ENCODE measurements at places on chromosomes 3 and 15. TPM values are rescaled to one million over a fixed set of nuclear protein-coding genes. Genes with fewer than 3 reads are reported as not detected.
A peak's percentile ranks its signal among the peaks of the same experiment; 100 is the strongest.

The CKMT1A gene
- 147 TPM for total RNA-seq

GRCh38 chr3:168072323-168072650 lies 23.4 kb downstream of the GOLIM4 start:
- DNase-seq = no peak

GRCh38 chr3:37855363-37855970 lies 6.2 kb upstream of the CTDSPL start:
- peak; percentile 67 for DNase-seq

DNA sequence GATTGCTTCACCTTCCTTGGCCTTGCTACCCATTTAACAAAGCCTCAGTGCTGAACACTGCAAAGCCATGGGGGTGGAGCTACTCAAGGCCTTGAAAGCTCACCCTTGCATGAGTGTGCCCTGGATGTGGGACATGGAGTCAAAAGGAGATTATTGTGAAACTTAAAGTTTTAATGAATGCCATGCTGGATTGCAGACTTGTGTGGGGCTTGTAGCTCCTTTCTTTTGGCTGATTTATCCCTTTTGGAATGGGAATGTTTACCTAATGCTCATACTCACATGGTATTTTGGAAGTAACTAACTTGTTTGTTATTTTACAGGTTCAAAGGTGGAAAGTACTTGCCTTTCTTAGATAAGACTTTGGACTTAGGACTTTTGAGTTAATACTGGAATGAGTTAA lies 538.5 kb upstream of the NECTIN3 start:
- no peak for DNase-seq

The ARGFX gene
- total RNA-seq = not detected

DNA sequence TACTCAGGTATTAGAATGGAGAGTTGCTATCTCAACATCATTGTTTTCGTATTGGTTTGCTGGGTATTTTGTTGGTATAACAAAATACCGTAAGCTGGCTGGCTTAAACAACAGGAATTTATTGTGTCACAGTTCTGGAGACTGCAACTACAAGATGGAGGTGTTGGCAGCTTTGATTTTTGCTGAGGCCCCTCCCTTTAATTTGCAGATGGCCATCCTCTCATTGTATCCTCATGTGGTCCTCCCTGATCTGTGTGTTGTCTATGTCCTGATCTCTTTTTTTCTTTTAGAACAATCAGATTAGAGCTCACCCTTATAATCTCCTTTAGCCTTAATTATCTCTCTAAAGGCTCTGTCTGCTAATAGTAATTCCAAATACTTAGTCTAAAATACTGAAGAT lies 299.8 kb upstream of the GOLIM4 start:
- no peak for DNase-seq

DNA sequence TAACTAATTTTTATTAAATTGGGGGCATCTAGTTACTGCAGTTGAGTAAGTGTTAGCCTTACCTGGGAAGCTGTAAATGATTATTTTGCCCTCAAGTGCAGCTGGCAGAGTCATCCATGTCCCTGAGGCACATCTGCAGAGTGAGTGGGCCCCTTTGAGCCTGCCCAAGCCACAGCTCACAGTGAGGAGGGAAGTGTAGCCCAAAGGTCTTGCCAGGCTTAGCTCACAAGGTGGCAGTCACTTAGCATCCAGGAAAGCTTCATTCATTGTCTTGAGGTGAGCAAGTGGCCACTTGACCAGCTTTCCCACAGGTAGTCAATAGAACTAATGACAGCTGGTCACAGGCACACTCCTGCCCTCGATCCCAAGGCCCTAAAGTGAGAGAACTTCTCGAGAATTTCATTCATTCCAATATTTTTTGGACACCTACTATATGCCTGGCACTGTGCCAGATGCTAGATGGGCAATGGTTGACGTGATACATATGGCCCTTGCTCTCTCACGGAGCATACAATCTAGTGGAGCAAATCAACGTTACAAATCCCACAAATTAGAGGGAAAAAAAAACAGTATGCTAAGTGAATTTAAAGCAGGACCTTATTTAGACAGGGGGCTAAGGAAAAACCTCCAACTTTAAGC lies 163.3 kb upstream of the IL12A start:
- no peak for DNase-seq

- no peak for DNase-seq
These were observed 347.9 kb upstream of the STAC start for GRCh38 chr3:36032180-36033047.

DNA sequence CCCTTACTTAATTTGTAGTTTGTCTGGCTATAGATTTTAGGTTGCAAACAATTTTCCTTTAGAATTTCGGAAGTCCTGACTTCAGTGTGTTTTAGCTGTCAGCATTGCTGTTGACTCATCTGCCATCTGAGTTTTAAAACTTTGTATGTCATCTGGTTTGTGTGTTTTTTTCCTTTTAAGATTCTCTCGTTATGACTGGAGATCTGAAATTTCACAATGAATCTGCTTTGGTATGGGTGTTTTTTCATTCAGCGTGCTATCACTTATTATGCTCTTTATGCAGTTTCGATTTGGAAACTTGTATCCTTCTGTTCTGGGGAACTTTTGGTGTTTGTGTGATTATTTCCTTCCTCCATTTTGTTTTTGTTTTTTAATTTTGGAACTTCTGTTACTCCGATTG lies 53.7 kb upstream of the ZNF280D start:
- DNase-seq = no peak

- peak; percentile 49 for DNase-seq
These were observed 679 bp upstream of the MYD88 start for GRCh38 chr3:38137615-38138348.

DNA sequence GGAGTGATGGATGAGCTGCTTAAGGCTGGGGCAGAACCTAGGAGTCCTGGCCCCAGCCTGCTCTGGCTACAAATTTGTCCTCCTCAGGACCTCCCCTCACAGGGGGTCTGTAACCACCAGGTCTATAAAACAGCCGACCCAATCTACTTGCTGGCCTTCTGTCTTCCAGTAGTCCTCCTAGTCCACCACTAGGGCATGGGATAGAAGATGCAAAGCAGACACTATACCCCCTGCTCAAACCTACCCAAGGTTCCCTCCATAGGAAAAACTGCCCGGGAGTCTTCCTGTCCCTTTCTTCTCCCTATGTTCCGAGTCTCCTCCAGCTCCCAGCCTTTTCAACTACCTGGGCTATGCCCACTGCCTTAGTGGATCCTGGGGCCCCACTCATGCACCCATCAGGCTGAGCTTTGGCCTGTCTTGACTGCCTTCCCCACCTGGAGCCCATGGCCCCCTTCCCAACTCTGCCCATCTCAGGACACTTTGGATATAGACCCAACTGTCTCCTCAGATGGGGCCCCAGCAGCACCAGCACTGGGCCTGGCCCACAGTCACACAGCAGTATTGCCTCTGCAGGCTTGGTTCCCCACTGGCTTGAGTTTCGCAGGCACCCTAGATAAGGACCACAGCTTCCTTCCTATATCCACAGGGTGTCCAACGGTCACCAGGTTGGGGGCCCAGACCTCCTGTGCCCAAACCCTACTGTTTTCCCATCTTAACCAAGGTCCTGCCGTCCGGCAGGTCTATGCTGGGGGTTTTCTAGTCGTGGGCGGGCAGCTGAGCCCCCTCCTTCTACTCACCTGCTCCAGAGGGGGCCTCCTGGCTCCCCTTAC lies 1.1 kb downstream of the HYAL3 start:
- no peak for DNase-seq

DNA sequence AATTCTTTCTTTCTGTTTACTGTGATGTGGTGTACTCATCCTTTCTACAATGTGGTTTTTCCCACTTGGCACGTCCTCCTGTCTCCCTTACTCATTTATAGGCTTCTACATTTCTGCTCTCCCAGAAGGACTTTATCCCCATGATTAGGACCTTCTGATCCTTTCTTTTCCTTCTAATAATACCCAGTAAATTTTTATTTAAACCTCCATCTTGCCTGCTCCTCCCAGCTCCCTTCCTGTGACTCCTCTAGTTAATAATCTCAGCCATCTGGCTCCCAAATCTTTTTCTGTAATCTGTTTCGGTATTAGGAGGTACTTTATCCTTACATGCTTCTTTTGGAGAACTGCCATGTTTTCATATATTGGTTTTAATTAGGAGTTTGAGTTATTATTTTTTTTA lies 11.2 kb upstream of the P2RY1 start:
- DNase-seq = no peak

- DNase-seq = no peak
These were observed 11.8 kb downstream of the PLXNA1 start for GRCh38 chr3:126994661-126995245.

The ATP2B2 gene
- not detected for total RNA-seq

DNA sequence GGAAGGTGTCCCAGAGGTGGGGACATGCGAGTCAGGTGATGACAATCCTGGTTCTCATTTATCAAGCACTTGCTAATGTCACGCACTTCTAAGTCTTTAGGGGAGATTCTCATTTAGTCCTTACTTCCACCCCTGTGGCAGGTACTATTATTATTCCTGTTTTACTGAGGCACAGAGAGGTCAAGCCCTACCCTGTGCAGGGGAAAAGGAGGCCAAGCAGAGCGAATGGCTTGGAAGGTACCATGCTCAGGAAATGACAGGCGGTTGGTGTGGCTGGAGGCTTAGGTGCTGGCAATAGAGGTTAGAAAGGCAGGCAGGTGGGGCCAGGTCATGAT lies 268.9 kb downstream of the UACA start:
- no peak for DNase-seq

The POC1A gene
- 8.3 TPM for total RNA-seq

GRCh38 chr3:63354160-63354559 lies 76.1 kb downstream of the SYNPR start:
- DNase-seq = no peak

The CTXND1 gene
- total RNA-seq = 5.0 TPM

DNA sequence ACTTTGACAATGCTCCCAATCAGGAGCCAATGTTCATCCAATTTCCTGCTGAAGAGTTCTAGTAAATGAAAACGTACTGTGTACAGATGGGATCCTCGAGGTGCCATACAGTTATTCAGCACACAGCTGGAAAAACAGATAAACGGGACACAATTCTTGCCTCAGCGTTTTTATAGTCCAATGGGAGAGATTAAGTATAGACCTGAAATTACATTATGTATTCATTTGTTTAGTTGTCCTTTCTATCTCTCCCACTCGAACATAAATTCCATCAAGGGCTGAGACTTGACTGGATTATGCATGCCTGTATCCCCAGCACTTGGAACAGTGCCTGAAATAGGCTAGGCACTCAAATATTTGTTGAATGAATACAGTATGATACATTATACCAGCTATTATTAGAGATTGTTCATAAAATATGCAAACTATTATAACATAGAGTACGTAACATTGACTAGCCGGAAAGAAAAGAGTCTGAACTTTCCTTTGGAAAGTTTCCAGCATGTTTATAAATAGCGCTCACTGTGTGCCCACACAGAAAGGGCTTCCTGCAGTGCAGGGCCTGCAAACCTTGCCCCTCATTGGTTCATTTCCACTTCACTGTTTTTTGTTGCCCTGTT lies 27.4 kb upstream of the SNTN start:
- DNase-seq = no peak

GRCh38 chr15:88909956-88910831 lies 3.0 kb downstream of the MFGE8 start:
- DNase-seq = no peak

DNA sequence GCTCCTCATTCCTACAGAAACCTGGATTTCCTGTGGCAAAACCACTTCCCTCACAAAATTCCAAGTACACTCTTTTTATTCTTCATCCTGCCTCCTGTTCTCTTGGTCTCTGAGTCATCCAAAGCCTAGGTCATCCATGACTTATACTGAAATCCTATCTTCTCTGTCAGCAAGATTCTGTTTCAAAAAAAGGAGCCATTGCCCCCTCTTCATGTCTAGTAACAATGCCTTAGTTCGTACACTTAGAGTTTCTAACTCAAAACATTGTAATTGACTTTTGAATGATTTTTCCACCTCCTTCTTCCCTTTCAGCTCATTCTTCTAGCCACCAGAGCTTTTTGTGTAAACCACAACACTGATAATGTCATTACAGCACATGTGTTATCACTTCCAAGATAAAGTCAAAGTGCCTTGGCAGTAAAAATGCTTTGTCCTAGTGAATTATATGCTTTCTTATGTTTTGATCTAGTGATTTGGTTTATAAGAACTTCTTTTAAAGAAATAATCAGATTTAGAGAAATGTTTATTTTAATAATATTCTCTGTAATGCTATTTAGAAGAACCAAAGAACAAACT lies 256.5 kb upstream of the NECTIN3 start:
- DNase-seq = no peak

- no peak for DNase-seq
These were observed 44.6 kb downstream of the ANKRD28 start for GRCh38 chr3:15753056-15753710.

- no peak for DNase-seq
These were observed 1.3 kb downstream of the NME9 start for GRCh38 chr3:138328341-138328740.

The ALDH1L1 gene
- 14.2 TPM for total RNA-seq

- no peak for DNase-seq
These were observed 278.0 kb upstream of the NECTIN3 start for GRCh38 chr3:110793611-110794010.

DNA sequence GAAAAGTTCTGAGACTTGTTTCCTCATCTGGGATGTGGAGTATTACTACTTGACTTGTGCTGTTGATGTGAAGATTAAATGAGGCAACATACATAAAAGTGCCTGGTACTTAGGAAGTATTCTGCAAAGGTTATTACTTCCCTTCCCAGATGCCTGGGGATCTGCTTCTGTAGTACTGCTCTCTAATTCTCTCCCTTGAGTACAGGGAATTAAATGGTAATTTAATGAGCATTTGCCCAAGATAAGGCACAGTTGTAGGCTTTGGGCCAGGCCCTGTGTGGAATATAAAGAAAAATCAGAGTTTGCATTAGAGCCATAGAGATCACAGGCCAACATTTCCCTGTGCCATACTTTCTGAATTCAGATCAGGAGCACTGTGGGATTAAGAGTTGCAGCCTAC lies 84.4 kb downstream of the LARS2 start:
- DNase-seq = no peak

The CFAP44 gene
- total RNA-seq = 47.0 TPM
